ENCODE measurements at places on chromosomes 5 and 9. TPM values are rescaled to one million over a fixed set of nuclear protein-coding genes. Genes with fewer than 3 reads are reported as not detected.

- H3K36me3 ChIP-seq = no peaks in the 10 kb centered on the region
- no peak for DNase-seq
- H3K4me1 ChIP-seq = no peaks in the 10 kb centered on the region
- H3K27ac ChIP-seq = no peak overlapping the region
- H3K27me3 ChIP-seq = no peaks in the 10 kb centered on the region
Observed at GRCh38 chr9:15377625-15378540, 44.8 kb upstream of the SNAPC3 start.

Gene DNAH5
- total RNA-seq = 8.0 TPM

Gene KCTD16
- total RNA-seq = 0.08 TPM

DNA sequence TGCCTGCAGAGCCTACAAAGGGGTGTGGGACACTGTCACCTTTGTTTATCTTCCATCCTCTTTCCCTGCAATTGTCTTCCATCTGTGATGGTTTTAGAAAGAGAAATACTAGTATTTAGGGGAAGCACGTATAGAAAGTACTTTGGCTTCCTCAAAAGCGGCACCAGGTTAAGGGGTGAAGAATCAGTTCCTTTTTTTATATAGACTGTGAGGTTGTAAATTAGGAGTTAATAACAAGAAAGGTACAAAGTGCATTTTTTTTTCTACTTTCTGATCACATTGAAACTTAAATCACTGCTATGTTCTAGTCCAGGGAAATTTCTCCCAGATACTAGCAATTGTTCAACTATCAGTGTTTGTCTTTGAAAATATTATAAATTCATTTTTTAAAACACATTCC, 219.3 kb downstream of the CEMIP2 start:
- no peak overlapping the region for H3K27ac ChIP-seq
- no peaks in the 10 kb centered on the region for H3K36me3 ChIP-seq
- DNase-seq = no peak
- H3K27me3 ChIP-seq = no peaks in the 10 kb centered on the region
- H3K4me1 ChIP-seq = no peaks in the 10 kb centered on the region

Gene CCL19
- total RNA-seq = not detected

Gene PCDHAC2
- total RNA-seq = 8.8 TPM

- no peak overlapping the region for H3K27ac ChIP-seq
- H3K4me1 ChIP-seq = no peaks in the 10 kb centered on the region
Observed at GRCh38 chr5:74212336-74212735, 428.2 kb downstream of the ENC1 start.

GRCh38 chr9:87216036-87216435, 268.7 kb upstream of the GAS1 start:
- no peaks in the 10 kb centered on the region for H3K27me3 ChIP-seq
- H3K36me3 ChIP-seq = no peaks in the 10 kb centered on the region
- DNase-seq = no peak
- no peak overlapping the region for H3K4me3 ChIP-seq

- H3K27ac ChIP-seq = no peak overlapping the region
- no peak for DNase-seq
- no peaks in the 10 kb centered on the region for H3K36me3 ChIP-seq
Observed at GRCh38 chr9:19201899-19202891, 28.3 kb upstream of the DENND4C start.

- no peaks in the 10 kb centered on the region for H3K36me3 ChIP-seq
- no peak overlapping the region for H3K4me3 ChIP-seq
- H3K27me3 ChIP-seq = no peaks in the 10 kb centered on the region
- no peak overlapping the region for H3K27ac ChIP-seq
- DNase-seq = no peak
Observed at GRCh38 chr9:112120439-112120925, 54.6 kb downstream of the SUSD1 start.

DNA sequence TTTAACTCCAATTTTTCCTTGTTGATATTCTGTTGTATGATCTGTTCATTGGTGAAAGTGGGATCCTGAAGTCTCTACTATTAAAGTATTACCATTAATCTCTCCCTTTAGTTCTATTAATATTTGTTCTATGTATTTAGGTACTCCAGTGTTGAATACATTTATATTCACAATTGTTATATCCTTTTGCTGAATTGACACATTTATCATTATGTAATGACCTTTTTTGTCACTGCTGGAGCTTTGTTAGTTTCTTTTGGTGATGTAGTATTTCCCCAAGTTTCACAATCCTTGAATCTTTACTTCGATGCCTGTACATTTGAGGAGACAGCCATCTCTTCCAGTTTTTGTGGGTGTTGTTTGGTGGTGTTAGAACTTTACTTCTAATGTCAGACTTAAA, 53.7 kb upstream of the PPP3R2 start:
- H3K4me3 ChIP-seq = no peak overlapping the region
- no peak overlapping the region for H3K27ac ChIP-seq
- H3K36me3 ChIP-seq = no peaks in the 10 kb centered on the region
- H3K4me1 ChIP-seq = no peaks in the 10 kb centered on the region
- no peaks in the 10 kb centered on the region for H3K27me3 ChIP-seq
- DNase-seq = no peak

Gene BHMT2
- not detected for total RNA-seq

DNA sequence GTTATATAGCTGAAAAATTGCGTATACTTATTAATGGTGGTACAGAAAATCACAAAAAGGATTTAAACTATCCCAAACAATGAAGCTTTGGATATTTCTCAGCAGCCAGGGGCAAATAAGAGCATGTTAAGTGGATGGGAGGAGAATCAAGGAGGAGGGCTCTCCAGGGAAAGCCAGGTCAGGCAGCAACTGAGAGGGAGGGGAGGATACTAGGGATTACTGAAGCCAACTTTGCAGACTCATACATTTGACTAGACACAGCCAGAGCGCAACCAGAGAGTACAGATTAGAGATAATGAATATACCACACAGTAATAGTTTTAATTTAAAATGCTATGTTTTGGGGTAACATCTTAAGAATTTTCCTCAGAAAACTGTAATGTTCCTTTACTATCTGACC, 360.2 kb downstream of the HCN1 start:
- no peak overlapping the region for H3K4me3 ChIP-seq
- no peaks in the 10 kb centered on the region for H3K36me3 ChIP-seq
- H3K4me1 ChIP-seq = no peaks in the 10 kb centered on the region
- no peak for DNase-seq
- no peaks in the 10 kb centered on the region for H3K27me3 ChIP-seq

- H3K4me3 ChIP-seq = peak overlapping the region; percentile 46
- no peaks in the 10 kb centered on the region for H3K4me1 ChIP-seq
- no peaks in the 10 kb centered on the region for H3K27me3 ChIP-seq
- no peak overlapping the region for H3K27ac ChIP-seq
Observed at GRCh38 chr5:93305984-93306383, 275.0 kb downstream of the NR2F1-AS1 start.

- H3K4me3 ChIP-seq = no peak overlapping the region
- no peak overlapping the region for H3K27ac ChIP-seq
- H3K36me3 ChIP-seq = no peaks in the 10 kb centered on the region
- no peaks in the 10 kb centered on the region for H3K4me1 ChIP-seq
- DNase-seq = no peak
Observed at GRCh38 chr9:107174441-107174840, 108.6 kb upstream of the RAD23B start.

Gene CACFD1
- total RNA-seq = 13.9 TPM

GRCh38 chr5:90347462-90347861, 62.1 kb downstream of the CETN3 start:
- H3K36me3 ChIP-seq = no peaks in the 10 kb centered on the region
- H3K27me3 ChIP-seq = peaks cover 6% of the 10 kb centered on the region
- H3K27ac ChIP-seq = no peak overlapping the region
- H3K4me3 ChIP-seq = no peak overlapping the region
- DNase-seq = no peak

GRCh38 chr9:134592018-134592818, 49.4 kb upstream of the COL5A1 start:
- no peak for DNase-seq
- no peaks in the 10 kb centered on the region for H3K27me3 ChIP-seq
- H3K4me3 ChIP-seq = no peak overlapping the region
- H3K4me1 ChIP-seq = no peaks in the 10 kb centered on the region

Gene ZNF354C
- 4.3 TPM for total RNA-seq

GRCh38 chr5:87183896-87184295, 83.8 kb upstream of the RASA1 start:
- H3K36me3 ChIP-seq = no peaks in the 10 kb centered on the region
- H3K4me1 ChIP-seq = no peaks in the 10 kb centered on the region
- H3K27ac ChIP-seq = no peak overlapping the region
- no peak for DNase-seq

Gene ZNF454
- 0.10 TPM for total RNA-seq

- peak within 1 kb of the TSS; percentile 97 for H3K27ac ChIP-seq
- DNase-seq = peak; percentile 87
- peaks cover 24% of the 10 kb centered on the region for H3K4me1 ChIP-seq
- peak within 1 kb of the TSS; percentile 86 for H3K4me3 ChIP-seq
- no peaks in the 10 kb centered on the region for H3K27me3 ChIP-seq
Observed at GRCh38 chr5:34929134-34929719, at the start of gene DNAJC21. Gene DNAJC21 (plus strand): TSS chr5:34929559. CDS start chr5:34929820, 261 bp downstream.

- no peaks in the 10 kb centered on the region for H3K36me3 ChIP-seq
- H3K4me3 ChIP-seq = no peak overlapping the region
- no peak overlapping the region for H3K27ac ChIP-seq
- DNase-seq = no peak
- peaks cover 7% of the 10 kb centered on the region for H3K4me1 ChIP-seq
Observed at GRCh38 chr5:80191991-80192398, 63.9 kb downstream of the SERINC5 start.

DNA sequence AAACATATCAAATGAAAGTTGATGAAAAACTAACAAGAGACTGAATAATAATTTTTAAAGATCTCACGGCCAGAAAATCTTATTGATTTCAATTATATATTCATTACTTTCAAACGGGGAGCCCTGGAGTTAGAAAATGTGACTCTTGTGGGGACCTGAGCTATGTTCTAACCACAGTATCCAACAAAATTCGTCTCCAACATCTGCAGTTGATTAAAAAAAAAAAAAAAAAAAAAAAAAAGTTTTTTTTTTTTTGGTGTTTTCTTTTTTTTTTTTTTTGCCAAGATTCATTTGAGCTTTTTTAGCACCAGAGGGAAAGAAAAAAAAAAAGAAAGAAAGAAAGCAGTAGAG, 144.3 kb upstream of the PIK3R1 start:
- no peaks in the 10 kb centered on the region for H3K27me3 ChIP-seq
- no peak for DNase-seq
- no peaks in the 10 kb centered on the region for H3K4me1 ChIP-seq
- H3K4me3 ChIP-seq = no peak overlapping the region
- no peak overlapping the region for H3K27ac ChIP-seq
- no peaks in the 10 kb centered on the region for H3K36me3 ChIP-seq

DNA sequence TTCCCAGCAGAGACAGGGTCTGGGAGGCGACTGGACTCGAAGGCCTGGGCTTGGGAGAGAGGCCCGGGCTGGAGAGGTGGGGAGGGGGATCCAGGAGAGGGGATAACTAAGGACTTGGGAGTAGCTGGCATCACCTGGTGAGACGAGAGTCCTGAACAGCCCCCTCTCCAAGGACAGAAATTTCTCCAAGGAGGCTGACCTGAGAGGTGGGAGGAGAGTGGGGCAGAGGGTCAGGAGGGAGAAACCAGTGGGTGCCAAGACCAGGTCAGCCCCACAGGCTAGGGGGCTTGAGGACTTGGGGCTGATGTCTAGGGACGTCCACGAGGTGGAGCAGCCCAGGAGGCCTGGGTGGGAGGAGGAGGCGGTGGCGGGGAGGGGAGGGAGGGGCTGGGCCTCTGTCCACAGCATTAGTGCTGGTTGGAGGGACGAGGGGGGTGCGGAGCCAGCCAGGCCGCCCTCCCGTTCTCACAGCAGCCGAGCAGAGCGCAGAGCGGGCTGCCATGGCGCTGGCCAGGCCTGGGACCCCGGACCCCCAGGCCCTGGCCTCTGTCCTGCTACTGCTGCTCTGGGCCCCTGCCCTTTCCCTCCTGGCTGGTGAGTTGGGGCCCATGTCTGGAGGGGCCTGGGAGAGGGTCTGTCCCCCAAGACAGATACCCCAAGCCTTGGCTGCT, at the start of gene CRB2:
TSS of gene CRB2 (plus strand) at position 437 of the 671 bp plus-strand sequence. CDS start at position 501, 64 bp downstream.
- H3K27ac ChIP-seq = no peak within 1 kb of the TSS
- no peaks in the 10 kb centered on the region for H3K27me3 ChIP-seq
- 0 out of 2 replicates have a peak, but pooled peaks cover 4% of the 10 kb centered on the region for H3K4me1 ChIP-seq
- DNase-seq = no peak

DNA sequence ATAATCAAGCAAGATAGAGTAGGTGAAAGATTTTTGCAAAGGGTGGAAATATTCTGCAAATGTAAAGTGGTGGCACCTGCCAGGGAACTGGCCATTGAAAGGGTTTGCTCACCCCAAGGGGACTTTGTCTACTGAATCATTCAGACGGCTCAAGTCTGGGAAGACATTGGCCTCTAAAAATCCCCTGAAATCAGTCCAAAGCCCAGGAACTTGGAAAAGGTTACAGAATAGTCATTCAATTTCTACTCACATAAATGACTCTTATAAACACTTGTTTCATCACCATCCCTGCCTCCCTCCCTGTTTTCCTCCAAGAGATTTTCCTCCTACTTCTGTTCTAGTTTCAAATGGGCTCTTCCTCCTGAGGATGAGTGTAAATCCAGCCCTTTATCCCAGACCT, 28.5 kb downstream of the ZNF366 start:
- H3K36me3 ChIP-seq = no peaks in the 10 kb centered on the region
- H3K27ac ChIP-seq = no peak overlapping the region
- no peak for DNase-seq
- H3K4me3 ChIP-seq = no peak overlapping the region
- H3K4me1 ChIP-seq = no peaks in the 10 kb centered on the region
- 0 out of 2 replicates have a peak, but pooled peaks cover 2% of the 10 kb centered on the region for H3K27me3 ChIP-seq

- H3K36me3 ChIP-seq = no peaks in the 10 kb centered on the region
- H3K27me3 ChIP-seq = no peaks in the 10 kb centered on the region
Observed at GRCh38 chr9:28976684-28977083, 1403.4 kb upstream of the C9orf72 start.

DNA sequence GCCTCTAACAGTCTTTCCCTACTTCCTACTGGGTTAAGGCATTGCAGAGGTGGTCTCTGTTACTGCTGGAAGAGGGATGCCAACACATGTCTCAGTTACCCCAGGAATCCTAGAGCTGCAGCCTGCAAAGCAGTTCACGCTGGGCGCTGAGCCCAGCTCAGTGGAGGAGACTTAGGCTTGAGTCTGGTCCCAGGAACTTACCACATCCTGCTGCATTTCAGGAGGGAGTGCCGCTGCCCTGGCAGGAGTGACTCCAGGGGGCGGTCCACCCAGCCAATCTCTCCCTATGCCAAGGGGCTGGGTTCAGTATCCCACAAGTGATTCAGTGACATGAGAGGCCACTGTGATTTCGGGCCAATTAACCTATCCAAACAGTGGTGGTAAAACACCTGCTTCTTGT, 7.6 kb downstream of the TTC16 start:
- H3K4me1 ChIP-seq = peaks cover 3% of the 10 kb centered on the region
- H3K27me3 ChIP-seq = no peaks in the 10 kb centered on the region
- H3K27ac ChIP-seq = no peak overlapping the region
- H3K4me3 ChIP-seq = no peak overlapping the region
- no peak for DNase-seq

- H3K27me3 ChIP-seq = peaks cover 3% of the 10 kb centered on the region
- H3K27ac ChIP-seq = no peak overlapping the region
- H3K36me3 ChIP-seq = no peaks in the 10 kb centered on the region
- no peak for DNase-seq
- H3K4me3 ChIP-seq = no peak overlapping the region
- no peaks in the 10 kb centered on the region for H3K4me1 ChIP-seq
Observed at GRCh38 chr5:168217497-168217896, 73.9 kb upstream of the WWC1 start.

Measured in Panc1 (cell line).